ENCODE measurements at places on chromosomes 1 and 21.

DNA sequence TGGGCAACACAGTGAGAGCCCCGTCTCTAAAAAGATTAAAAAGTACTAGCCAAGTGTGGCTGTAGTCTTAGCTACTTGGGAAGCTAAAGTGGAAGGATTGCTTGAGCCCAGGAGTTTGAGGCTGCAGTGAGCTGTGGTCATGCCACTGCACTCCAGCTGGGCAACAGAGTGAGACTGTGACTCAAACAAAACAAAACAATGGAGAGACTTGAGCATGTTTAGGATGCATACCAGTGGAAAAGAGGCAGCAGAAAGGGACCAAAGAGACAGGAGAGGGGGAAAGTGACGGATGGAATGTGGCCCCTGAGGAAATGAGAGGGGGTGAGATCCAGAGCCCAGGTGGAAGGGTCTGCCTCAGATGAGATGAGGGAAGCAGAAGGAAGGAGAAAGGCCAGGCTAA, 358.9 kb downstream of the RPS6KC1 start:
- no peak for DNase-seq

DNA sequence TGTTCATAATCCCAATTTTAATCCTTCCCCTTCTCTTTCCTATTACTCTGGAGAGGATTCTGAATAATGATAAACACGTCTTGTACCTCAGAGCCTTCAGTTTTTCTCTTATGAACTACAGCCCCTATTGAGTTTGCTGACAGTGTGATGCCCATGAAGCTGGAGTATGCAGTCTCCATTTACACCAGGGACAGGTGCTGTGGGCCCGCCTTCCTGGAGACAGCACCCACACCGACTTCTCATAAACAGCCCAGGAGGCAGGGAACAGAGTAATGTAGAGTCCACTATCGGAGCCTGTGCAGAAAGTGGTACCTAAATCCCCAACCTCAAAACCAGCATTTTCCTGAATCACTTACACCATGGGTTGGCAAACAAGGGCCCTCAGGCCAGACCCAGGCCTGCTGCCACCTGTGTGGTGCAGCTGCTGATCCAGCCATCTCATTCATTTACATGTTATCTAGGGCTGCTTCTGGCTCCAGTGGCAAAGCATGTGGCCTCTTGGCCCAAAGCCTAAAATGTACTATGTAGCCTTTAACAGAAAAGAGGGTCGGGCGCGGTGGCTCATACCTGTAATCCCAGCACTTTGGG, 95.1 kb upstream of the KRTAP19-8 start:
- no peak for DNase-seq

GRCh38 chr1:107689733-107690132, 275.2 kb downstream of the VAV3 start:
- no peak for DNase-seq

DNA sequence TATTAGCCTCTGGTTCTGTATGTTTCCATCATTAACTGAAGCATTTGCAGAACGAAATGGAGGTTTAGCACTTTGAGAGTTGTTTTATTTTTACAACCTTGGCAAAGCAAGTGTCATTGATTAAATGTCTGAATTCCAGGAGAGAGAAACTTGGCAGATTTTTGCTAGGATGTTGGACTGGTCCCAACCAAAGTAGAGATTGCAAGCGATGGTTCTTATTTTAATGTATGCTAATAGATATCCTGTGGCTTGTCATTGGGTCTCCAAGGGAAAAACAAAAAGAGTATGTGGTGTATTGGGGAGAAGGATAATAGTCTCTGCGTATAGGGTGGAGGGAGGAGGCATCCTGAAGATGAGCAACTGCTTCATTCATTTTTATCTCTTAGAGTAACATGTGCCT, 457.2 kb upstream of the RUNX1 start:
- no peak for DNase-seq

DNA sequence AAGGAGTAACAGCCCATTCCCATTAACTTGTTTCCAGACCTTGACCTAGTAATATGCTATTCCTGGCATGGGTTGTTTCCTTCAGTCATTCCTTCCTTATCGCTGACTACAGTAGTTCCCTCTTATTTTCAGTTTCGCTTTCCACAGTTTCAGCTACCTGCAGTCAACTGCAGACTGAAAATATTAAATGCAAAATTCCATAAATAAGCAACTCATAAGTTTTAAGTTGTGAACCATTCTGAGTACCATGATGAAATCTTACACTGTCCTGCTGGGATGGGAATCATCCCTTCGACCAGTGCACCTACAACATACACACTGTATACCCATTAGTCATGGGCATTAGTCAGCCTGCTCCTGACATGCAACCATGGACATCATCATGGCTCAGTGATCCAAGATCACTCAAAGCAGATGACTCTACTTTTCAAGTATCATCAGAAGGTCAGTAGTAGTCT, 66.7 kb downstream of the CCDC30 start:
- no peak for DNase-seq
